Stimulated activated naive B cell treated with anti-CD40 and anti-IgM and Interleukin-4, amounts not matched to agents 10 μg/mL and 1 μg/mL and 100 μg/mL, for 72 hours (primary cell): ENCODE measurements at places on chromosomes 16 and 17.

GRCh38 chr16:87542531-87543102 is 49.8 kb upstream of the ZCCHC14 start:
- no peaks in the 10 kb centered on the region for H3K36me3 ChIP-seq
- peaks cover 3% of the 10 kb centered on the region for H3K4me1 ChIP-seq
- H3K4me3 ChIP-seq: no peak overlapping the region
- H3K27ac ChIP-seq: no peak overlapping the region
- DNase-seq: no peak

DNA sequence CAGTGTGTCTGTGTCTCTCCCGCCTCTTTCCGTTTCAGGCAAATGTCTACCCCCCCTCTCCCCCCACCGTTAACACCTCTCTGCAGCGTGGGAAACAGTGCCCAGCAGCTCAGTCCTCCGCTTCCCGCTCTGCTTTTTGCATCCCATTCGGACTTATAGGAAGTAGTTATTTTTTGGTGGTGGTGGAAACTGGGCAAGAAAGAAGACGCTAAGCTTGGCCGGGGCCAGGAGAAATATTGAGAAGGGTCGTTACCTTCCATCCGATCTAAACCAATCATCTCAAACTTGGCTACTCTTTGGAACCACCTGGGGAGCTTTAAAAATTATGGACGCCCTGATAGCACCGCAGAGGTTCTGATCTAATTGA is 499 bp upstream of the HLF start:
- peaks cover 83% of the 10 kb centered on the region for H3K27me3 ChIP-seq
- peaks cover 10% of the 10 kb centered on the region for H3K4me1 ChIP-seq
- no peak for DNase-seq
- no peak overlapping the region for H3K27ac ChIP-seq
- no peaks in the 10 kb centered on the region for H3K36me3 ChIP-seq
- peak overlapping the region; percentile 69 for H3K4me3 ChIP-seq

DNA sequence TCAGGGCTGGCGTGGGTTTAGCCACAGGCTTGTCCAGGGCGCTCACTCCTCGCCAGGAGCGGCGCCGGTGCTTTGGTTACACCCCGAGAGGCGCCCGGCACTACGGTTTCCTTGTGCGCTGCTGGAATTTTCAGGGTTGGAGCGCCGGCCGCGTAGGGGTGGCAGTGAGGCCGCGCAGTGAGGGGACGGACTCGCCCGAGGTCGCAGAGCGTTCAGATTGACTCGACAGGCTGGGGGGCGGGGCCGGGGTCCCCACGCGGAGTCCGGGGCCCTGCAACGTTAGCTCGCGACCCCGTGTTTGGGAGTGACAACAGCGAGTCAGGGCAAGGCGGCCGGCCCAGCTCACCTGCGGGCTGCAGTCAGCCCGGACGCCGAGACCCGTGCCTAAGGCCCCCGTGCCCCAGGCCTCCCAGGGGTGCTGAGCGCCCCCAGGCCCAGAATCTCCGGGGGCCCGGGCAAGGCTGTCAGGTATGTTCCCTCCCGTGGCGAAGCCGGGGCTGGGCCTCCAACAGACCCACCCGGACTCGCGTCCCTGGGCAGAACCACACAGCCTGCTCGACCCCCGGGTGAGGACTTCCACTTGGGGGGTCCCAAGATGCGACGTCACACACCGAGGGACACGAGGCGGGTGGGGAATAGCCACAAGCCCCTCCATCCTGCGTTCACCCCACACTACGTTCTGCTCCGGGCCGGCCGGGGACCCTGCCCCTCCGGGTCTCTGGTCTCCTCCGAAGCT is 1.3 kb upstream of the ACTG1 start:
- peaks cover 47% of the 10 kb centered on the region for H3K36me3 ChIP-seq
- H3K27me3 ChIP-seq: no peaks in the 10 kb centered on the region
- peak overlapping the region; percentile 91 for H3K4me3 ChIP-seq
- H3K27ac ChIP-seq: peak overlapping the region; percentile 98
- peak; percentile 60 for DNase-seq
- H3K4me1 ChIP-seq: peaks cover 32% of the 10 kb centered on the region

DNA sequence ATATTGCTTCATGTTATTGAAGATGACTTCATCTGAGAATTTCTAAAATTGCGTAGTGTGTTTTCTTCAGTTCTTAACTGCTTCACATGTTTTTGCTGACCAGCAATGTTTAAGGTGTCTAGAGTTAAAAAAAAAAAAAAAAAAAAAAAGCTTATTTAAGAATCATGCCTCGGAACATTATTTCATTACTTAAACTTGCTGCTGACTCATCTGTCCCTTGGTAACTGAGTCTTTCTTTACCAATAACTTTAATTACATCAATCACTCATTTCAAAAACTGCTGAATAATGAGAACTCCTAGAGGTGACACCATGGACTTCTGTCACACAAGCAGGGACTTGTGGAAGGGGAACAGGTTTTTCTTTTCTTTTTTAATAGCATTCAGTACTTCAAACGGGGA is 16.2 kb downstream of the IRX5 start:
- H3K27ac ChIP-seq: no peak overlapping the region
- no peaks in the 10 kb centered on the region for H3K36me3 ChIP-seq
- peaks cover 71% of the 10 kb centered on the region for H3K27me3 ChIP-seq
- H3K4me1 ChIP-seq: no peaks in the 10 kb centered on the region
- no peak overlapping the region for H3K4me3 ChIP-seq

DNA sequence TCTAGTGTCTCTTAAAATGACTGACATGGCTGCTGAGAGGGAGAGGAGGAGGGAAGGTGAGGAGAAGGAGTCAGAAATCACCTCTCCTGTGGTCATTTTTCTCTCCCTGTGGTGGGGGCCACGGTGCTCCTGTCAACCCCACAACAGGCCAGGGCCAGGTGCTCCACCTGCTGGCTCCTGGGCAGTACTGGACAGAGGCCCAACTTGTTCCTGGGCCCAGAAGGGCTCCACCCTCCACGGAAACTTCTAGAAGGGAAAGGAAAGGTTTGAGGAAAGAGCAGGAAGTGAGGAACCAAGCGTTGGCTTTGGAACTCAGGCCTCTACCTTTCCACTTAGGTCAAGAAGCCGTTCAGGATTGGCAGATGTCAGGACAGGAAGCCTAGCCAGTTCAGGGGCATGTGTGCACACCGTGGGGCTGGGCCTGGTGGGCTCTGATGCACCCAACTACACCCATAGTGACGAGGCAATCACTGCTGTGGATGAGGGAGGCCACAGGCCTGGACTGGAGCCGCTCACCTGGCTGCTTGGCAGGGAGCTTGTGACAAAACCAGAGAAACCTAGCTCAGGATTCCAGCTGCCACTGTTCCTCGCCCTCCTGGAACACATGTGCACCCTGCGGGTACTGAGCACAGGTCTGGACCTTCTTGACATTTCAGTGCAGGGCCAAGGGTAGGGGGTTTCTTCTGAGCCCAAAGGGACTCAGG is 36.1 kb downstream of the WNT3 start:
- peaks cover 2% of the 10 kb centered on the region for H3K4me1 ChIP-seq
- H3K4me3 ChIP-seq: no peak overlapping the region
- no peak overlapping the region for H3K27ac ChIP-seq
- no peak for DNase-seq
- peaks cover 8% of the 10 kb centered on the region for H3K27me3 ChIP-seq

GRCh38 chr16:7324321-7324720 is 8.3 kb upstream of the RBFOX1 start:
- no peak for DNase-seq
- peaks cover 5% of the 10 kb centered on the region for H3K27me3 ChIP-seq
- no peaks in the 10 kb centered on the region for H3K36me3 ChIP-seq
- no peak overlapping the region for H3K27ac ChIP-seq

- no peaks in the 10 kb centered on the region for H3K27me3 ChIP-seq
- DNase-seq: no peak
- no peak overlapping the region for H3K4me3 ChIP-seq
- H3K36me3 ChIP-seq: peaks cover 5% of the 10 kb centered on the region
- peaks cover 5% of the 10 kb centered on the region for H3K4me1 ChIP-seq
Measured at GRCh38 chr17:39719563-39720355, 10.6 kb downstream of the MIEN1 start.

- H3K4me1 ChIP-seq: peaks cover 5% of the 10 kb centered on the region
- no peak for DNase-seq
- H3K27ac ChIP-seq: no peak overlapping the region
- peaks cover 29% of the 10 kb centered on the region for H3K27me3 ChIP-seq
- no peaks in the 10 kb centered on the region for H3K36me3 ChIP-seq
- H3K4me3 ChIP-seq: no peak overlapping the region
Measured at GRCh38 chr17:34201225-34201624, 53.9 kb upstream of the CCL2 start.

DNA sequence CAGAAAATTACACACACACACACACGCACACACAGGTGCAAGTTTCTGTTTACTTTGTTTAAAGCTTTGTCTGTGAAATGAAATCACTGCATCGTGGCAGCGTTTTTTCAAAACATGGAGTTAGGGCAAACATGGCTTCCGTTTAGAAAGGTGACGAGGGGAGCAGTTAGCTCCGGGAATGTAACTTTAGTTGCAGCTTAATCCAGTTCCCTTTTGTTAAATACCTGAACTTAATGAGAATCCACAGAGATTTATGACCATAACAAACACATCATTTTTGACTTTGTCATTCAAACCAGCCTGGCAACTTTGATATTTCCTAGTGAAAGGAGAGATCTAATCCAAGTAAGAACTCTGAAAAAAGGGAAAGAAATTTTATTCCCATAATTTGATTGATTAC is 12.1 kb downstream of the HS3ST3A1 start:
- no peak overlapping the region for H3K4me3 ChIP-seq
- no peak overlapping the region for H3K27ac ChIP-seq
- peaks cover under 1% of the 10 kb centered on the region for H3K4me1 ChIP-seq
- DNase-seq: no peak
- no peaks in the 10 kb centered on the region for H3K36me3 ChIP-seq

DNA sequence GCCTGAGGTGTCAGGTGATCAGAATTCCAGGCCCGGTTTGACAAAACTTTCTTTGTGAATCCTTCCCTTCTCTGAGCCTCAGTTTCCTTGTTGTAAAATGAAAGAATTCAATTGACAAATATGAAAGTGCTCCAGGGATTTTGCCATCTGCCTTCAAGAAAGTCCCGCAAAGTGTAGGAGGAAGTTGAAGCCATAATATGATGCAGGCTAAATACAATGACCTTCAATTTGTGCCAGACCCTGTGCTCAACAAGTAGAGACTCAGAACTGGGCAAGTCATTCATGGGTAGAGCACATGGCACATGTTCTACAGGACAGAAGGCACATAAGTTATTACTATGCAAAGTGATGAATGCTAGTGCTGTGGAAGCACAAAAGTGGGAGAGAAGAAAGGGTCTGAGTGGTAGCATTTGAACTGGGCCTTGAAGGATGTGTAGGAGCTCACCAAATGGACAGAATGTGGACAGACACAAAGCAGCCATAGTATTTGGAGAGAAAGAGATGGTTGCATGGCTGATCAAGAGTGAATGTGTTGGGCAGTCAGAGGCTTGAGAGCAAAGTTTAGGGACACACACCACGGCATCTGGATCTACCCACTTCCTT is 2.4 kb upstream of the SCIMP start:
- H3K27ac ChIP-seq: peak overlapping the region; percentile 93
- peaks cover 51% of the 10 kb centered on the region for H3K4me1 ChIP-seq
- no peaks in the 10 kb centered on the region for H3K27me3 ChIP-seq
- peaks cover 64% of the 10 kb centered on the region for H3K36me3 ChIP-seq

GRCh38 chr17:5786510-5786875 is 202.2 kb upstream of the NLRP1 start:
- H3K27me3 ChIP-seq: peaks cover 27% of the 10 kb centered on the region
- peaks cover 17% of the 10 kb centered on the region for H3K4me1 ChIP-seq
- H3K4me3 ChIP-seq: no peak overlapping the region
- no peak overlapping the region for H3K27ac ChIP-seq
- peaks cover 4% of the 10 kb centered on the region for H3K36me3 ChIP-seq

GRCh38 chr16:68422396-68422960 is 25.8 kb downstream of the SMPD3 start:
- DNase-seq: no peak
- no peaks in the 10 kb centered on the region for H3K36me3 ChIP-seq
- H3K27me3 ChIP-seq: peaks cover 1% of the 10 kb centered on the region
